ENCODE measurements at places on chromosomes 6 and 20. TPM values are rescaled to one million over a fixed set of nuclear protein-coding genes. Genes with fewer than 3 reads are reported as not detected.

WFDC12 gene
- not detected for total RNA-seq

PRL gene
- 0.11 TPM for total RNA-seq

TFAP2C gene
- total RNA-seq: under 0.01 TPM

CPNE5 gene
- total RNA-seq: 0.76 TPM

TCFL5 gene
- 17.9 TPM for total RNA-seq

UBE2V1 gene
- 95.7 TPM for total RNA-seq

HLA-DQB1 gene
- total RNA-seq: not detected

IPCEF1 gene
- 0.22 TPM for total RNA-seq

All from articular chondrocyte of knee joint (primary cell).